ENCODE measurements at places on chromosomes 1 and 21.
A peak's percentile ranks its signal among the peaks of the same experiment; 100 is the strongest.

GRCh38 chr1:52554756-52555155 is 1.9 kb upstream of the TUT4 start:
- no peak for DNase-seq

DNA sequence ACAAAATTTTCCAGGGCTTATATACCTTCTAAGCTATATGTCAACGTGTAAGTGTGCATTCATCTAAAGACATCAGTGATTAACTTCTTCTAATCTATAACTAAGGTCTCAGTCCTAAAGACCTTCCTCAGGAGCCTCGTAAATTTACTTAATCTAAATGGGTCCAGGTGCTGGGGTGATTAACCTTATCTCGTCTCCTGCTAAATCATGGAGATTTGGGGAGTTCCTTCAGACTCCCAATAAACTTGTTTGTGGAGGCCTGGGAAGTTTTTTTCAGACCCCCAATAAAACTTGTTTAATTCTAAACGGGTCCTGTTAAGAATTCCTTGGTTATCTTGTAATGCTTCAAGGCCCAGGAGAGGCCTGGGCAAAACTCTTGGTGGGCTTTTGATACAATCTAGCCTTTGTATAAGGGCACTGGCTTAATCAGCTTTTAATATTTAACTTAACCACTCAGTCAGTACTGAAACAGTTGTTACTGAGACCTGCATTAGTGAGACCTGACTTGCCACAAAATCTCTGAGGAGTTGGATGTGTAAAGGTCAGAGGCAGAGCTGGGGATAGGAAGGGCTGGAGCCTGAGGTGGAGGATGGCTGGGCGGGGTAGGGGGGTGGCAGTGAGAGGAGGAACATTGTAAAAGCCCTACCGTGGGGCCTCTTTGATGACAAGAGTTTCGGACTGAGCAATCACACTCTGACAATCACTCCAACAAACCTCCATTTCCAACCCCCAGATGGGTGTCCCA is 6.2 kb upstream of the HMGCS2 start:
- DNase-seq: no peak

DNA sequence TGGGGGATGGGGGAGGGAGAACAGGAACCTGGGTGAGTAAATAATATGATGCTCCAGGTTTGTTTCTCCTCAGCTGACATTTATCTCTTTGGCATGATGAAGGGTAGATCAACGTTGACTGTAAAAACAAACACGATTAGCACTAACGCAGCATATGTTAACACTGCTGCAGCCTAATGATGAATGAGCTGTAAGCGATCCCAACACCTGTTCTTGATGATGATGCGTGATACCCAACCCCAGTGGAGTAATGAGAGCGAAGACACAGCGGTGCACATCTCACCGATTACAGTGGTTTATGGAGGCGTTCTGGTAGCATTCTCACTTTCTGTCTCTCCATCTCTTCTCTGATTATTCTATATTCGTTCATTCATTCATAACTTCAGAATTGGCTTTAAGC is 640.4 kb downstream of the USP25 start:
- DNase-seq: no peak

- no peak for DNase-seq
These were observed 120.2 kb downstream of the TLR5 start for GRCh38 chr1:223022641-223023473.

GRCh38 chr1:156153362-156153761 is at the start of gene SEMA4A:
TSS of gene SEMA4A (plus strand) at chr1:156153585. CDS start at chr1:156154579, 994 bp downstream.
- no peak for DNase-seq

DNA sequence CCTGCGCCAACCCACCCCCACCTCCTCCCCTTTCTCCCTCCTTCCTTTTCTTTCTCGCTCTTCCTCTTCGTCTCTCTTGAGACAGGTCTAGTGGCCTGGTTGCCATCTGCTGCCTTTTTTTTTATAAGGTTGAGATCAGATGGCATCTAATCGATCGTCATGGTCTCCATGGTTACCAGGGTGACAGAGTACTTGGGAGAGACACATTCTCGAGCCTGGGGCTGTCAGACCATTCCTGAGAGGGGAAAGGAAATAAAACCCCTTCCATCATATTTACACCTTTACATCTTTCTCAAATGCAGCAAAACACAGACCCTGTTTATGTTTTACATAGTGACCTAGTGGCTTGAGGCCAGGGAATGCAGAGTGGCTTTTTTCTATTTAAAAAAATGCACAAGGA is 53.5 kb upstream of the SLC22A15 start:
- no peak for DNase-seq

DNA sequence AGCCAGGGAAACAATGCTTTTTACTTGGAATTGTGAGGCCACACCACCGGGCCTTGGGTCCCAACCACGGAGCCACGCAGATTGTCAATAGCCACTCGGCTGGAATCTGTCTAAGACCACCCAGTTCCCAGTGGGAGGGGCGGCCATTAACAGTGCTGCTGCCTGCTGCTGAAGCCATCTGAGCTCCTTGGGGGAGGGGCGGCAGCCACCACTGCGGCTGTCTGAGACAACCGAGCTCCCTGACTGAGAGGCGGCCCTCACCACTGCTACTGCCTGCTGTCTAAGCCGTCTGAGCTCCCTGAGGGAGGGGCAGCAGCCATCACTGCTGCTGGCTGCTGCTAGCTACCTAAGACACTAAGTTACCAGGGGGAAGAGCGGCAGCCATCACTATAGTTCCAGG is 64.3 kb downstream of the DMRTA2 start:
- no peak for DNase-seq

DNA sequence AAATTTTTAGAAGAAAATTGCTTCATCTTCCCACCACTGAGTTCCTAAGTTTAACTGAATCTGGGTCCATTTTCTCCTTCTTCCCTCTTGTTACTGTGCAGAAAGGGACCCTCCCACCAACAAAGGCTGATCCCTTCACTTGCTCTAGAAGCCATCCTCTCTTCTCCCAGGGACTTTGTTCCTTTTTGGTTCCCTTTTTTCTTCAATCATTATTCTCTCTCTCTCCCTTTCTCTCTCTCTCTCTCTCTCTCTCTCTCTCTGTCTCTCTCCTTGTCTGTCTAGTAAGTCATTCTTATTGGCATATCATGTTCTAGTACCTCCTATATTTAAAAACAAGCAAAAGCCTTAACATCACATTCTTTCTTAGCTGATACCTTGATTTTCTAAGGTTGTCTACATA is 31.7 kb upstream of the GADD45A start:
- no peak for DNase-seq

- peak; percentile 77 for DNase-seq
These were observed at the start of gene PPT1 for GRCh38 chr1:40096977-40097782. TSS of gene PPT1 (minus strand) at chr1:40097252. CDS start at chr1:40097238, 14 bp downstream.

- no peak for DNase-seq
These were observed 140.5 kb upstream of the POGK start for GRCh38 chr1:166698771-166699170.

DNA sequence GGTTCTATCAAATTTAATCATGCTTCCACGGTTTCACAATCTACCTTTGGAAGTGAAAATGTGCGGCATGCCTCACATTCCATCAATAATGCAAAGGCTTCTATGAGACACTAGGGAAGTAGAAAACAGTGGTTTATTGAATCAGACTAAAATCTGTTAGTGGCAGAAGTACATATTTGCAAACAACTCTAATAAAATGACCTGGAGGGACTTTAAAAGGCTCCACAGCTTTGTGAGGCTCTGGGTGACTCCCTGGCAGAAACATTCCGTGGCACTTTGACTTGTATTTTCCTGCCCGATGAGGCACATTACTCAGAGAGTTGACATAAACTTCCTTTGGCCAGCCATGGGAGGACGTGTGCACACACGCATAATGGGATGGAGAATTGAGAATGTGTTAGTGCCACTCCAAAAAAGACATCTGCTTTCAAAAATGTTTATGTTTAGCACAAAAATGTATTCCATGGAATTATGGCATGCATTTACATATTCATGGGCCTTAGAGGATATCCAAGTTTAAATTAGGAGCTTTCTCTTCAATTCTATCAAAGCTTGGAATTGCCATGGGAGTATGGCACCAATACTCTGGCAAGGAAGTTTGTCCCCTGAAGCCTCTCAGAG is 60.0 kb upstream of the SSX2IP start:
- DNase-seq: no peak

- DNase-seq: no peak
These were observed 7.0 kb upstream of the USP24 start for GRCh38 chr1:55222152-55222551.

DNA sequence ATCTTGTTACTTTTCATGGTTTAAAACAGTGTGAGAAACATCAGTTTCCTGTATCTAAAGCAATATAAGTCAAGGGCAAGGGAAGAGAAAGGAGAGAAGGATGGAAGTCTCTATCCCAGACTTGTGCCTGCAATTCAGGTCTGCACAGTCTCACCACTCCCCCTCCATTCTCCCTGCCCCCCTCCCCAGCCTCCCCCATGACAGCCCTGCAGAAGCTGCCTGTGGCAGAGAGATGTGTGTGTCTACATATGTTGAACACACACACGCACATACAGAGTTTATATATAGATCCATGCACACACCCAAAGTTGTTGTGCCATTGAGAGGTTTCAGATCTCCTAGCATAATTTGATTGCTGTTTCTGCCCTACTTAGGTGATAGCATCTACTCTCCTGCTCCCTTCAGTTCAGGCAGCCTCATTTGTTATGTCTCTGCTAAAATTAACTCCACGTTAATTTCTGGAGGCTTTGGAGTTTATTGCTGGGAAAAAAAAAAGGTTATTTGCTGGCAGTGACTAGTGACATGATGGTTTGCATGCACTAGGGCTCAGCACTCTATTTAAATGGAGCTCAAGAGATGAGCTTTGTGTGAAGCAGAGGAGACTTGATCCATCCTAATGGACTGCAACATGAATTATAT is 124.9 kb upstream of the SMYD2 start:
- no peak for DNase-seq

DNA sequence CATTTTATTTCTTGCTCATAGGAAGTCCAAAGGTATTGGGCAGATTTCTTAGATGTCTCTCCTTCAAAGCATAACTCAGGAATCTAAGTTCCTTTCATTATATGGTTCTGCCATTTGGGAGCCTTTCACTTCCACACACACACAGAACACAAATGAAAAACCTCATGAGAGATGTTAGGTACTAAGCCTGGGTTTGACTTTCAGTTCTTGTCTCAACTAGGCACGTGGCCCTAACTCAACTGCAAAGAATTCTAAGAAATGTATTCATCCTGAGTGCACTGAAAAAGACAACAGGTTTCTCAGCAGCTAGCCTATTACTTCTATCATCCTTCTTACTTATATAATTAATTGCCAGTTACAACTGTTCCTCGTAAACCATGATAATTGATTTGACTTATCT is 190.0 kb upstream of the SAMSN1 start:
- no peak for DNase-seq

GRCh38 chr1:101453844-101454243 is 217.0 kb downstream of the S1PR1 start:
- peak; percentile 30 for DNase-seq

DNA sequence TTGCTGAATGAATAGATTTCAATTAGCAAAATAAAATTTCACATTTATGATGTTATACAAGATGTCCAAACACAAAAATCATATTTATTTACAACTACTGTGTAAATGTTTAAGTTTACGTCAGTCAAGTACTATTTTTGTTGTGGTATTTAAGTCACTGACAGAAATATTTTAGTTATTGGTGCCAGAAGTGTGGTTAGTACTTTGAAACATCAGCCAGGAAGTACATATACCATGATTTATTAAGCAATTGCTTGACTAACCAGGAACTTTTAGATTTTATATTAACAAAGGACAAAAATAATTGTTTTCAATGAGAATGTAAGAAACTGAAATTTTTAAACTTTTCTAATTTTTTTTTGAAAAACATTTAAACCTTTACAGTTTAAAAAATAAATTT is 2.4 kb upstream of the FCRL4 start:
- DNase-seq: no peak

GRCh38 chr1:91570120-91570448 is 69.4 kb downstream of the CDC7 start:
- DNase-seq: no peak

- no peak for DNase-seq
These were observed 58.5 kb downstream of the UMODL1 start for GRCh38 chr21:42129300-42130266.

- DNase-seq: no peak
These were observed 118.5 kb downstream of the MATN1 start for GRCh38 chr1:30604801-30605440.

GRCh38 chr1:200907611-200908097 is 13.0 kb downstream of the INAVA start:
- DNase-seq: peak; percentile 41

- DNase-seq: no peak
These were observed 39.6 kb upstream of the COL6A1 start for GRCh38 chr21:45941717-45942546.

DNA sequence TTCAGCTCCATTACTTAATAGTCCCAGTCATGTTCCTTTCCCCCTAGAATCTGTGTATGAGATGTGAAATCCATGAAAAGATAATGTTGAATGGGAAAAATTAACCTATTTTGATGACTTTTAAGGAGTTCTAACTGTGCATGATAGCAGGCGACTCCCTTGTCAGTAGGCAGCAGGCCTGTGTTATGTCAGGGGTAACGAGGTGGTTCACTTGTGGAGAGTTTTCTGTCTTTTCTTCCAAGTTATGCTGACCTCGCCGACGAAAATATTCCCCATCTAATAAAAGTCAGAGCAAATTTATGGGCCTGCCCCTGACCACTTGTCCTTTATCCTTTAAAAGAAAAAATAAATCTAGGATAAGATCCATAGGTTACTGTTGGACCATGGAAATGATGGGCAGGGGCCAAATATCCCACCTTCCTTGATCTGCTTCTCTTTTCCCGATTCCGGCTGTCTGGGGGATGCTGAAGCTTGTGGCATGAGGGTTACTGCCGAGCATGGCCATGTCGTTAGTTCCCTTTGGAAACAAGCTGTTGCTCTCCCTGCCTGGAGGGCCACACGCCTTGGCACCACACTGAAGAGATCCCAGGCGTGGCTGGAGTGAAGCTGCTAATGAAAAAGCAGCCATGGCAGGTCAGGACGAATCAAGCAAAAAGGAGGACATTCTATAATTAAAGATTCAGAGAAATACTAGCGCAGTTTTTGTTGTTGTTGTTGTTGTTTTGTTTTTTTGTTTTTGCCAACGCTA is 93.8 kb downstream of the ROR1 start:
- DNase-seq: no peak

- DNase-seq: peak; percentile 26
These were observed 199.9 kb downstream of the PRDM2 start for GRCh38 chr1:13899856-13900255.

DNA sequence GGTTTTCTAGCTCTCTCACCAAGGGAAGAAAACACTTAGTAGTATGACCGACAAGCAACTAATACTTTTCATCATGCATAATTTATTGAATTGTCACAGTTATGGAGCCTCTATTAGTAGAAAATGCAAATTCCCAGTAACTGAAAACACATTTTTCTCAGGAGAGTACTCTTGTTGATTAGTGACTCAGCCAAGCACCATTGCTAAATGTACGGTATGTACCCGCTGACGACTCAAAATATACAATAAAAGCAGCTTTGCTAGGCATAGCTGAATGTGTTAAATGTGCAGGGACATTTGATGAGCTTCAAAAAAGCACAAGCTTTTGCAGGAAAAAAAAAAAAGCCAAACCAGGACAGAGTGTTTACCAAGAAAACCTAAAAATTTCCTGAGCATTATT is 63.9 kb downstream of the WDR64 start:
- DNase-seq: no peak

Measured in HT1080 (cell line).